ENCODE measurements at places on chromosomes 3 and 15.

DNA sequence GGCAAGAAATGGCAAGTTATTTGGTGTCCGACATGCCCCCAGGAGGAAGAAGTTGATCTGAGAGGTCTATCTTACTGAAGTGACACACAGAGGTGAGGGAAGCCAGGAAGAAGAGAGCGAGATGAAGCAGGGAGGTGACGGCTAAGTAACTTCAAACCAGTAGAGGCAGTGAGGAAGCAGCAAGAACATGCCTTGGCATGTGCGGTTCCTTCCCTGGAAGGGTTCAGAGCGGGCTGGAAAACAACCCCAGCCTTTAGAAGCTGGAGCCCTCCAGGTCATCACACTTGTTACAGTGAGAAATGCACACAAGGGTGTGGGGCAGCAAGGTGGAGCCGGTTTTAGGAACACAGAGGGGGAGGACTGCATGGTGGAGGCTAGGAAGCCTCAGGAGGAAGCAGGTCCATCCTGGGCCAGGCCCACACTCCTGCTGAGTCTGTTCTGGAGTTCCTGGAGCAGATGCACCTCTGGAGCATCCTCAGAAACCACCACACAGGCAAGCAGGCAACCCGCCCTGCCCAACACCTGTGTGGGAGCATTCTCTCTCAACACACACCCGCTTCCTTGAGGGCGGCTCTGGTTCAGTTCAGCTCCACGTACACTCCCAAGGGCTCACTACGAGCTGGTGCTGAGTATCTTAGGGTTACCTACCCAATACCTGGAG lies 47.1 kb downstream of the POC1A start:
- DNase-seq = no peak

GRCh38 chr3:179651687-179652446 lies 973 bp upstream of the USP13 start:
- DNase-seq = no peak

GRCh38 chr15:41811432-41812195 lies 16.3 kb upstream of the JMJD7 start:
- peak; percentile 92 for DNase-seq

- no peak for DNase-seq
Observed at GRCh38 chr3:10778492-10779292, 37.3 kb upstream of the SLC6A11 start.

DNA sequence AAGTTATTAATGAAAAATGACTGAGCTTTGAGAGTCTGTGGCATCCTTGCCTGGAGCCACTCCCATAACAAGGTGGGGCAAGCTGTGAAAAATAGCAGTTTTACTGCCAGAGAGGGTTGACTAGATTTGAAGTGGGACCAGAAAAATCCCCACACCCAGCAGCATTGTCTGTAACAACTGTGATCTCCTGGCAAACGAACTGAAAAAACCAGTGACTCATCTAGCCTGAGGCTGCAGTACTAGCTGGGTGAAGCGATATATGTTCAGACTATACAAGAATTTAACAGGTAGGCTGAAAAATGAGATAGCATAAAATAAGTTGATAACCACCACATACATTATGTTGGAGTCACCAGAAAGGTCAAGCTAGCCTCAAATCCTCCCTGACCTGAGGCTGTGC lies 64.0 kb downstream of the DPH6 start:
- no peak for DNase-seq

Measured in osteocyte (in vitro differentiated cells).